ENCODE measurements at places on chromosomes 1 and 21.

GRCh38 chr1:224432672-224433040, 1.9 kb downstream of the WDR26 start:
- DNase-seq: no peak

GRCh38 chr1:7379441-7379971, 391.6 kb upstream of the VAMP3 start:
- DNase-seq: peak; percentile 84

GRCh38 chr1:229068270-229068987, 202.5 kb upstream of the RAB4A start:
- no peak for DNase-seq

DNA sequence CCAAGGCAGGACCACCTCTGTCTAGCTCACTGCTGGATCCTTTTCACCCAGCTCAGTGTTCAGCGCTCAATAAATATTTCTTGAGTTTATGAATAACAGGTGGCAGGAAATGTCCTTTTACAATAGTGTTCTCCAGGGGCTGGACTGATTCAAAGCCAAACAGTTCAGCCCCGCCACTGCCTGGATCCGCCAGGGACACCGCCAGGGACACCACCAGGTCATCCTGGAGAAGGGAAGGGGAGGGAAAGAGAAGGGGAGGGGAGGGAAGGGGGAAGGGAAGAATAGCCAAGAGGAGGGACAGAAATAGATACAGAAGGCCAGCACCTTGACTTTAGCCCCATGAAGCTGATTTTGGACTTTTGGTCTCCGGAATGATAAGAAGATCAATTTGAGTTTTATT, 255.6 kb downstream of the GRIK3 start:
- peak; percentile 67 for DNase-seq

- no peak for DNase-seq
These were observed 83.3 kb downstream of the OLFML3 start for GRCh38 chr1:114062477-114063099.

DNA sequence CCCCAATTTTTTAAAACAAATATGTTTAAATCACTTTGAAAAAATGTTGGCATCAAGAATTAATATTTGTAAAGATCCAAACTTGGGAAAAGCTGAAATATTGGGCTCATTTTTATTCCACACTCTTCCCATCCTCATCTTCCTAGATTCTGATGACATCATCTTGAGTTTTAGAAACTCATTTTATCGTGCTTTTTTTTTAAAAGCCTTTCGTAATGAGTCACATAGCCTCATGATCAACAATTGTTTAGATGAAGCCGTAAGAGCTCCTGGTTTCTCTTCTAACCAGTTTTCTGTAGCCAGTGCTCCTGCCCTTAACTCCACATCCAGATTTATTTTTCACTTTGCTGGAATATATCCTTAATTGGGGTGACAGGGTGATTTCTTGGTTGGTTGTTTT, 78.6 kb downstream of the POFUT2 start:
- DNase-seq: no peak

DNA sequence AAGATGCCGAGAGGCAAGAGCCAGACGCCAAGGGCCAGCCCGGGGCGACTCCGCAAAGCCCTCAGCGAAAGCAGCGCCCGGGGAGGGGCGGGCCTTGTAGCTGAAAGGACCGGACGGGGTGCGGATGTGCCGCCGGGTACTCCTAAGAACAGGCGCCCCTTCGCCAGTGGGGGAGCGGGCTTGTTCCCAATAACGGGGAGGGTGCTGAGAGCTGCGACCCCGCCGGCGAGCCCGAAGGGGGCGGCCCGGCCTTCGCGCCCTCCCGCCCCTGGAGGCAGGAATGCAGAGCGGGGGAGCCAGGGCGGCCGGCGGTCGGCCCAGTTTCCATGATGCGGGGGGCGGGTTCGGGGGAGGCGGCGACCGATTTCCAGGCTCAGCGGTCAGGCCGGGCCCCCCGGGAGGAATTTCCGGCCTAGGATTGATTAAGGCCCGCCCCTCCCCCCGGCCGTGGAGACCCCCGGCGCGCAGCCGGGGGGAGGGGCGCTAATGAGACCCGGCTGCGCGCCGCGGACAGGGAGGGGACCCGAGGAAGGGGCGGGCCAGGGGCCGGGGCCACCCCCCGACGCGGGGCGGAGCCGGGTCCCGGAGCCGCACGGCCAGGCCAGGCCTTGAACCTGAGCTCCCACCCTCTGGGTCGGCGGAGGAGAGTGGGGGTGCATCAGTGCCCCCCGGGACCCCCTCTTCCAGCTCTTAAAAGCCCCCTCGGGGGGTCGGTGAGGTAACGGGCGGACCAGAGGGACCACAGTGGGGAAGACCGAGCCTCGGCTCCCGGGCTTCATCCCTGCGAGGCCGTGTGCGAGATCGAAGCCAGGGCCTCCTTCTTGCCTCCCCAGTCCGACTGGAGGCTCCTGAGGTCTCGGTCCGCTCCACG, 898 bp upstream of the TMEM200B start:
- no peak for DNase-seq

DNA sequence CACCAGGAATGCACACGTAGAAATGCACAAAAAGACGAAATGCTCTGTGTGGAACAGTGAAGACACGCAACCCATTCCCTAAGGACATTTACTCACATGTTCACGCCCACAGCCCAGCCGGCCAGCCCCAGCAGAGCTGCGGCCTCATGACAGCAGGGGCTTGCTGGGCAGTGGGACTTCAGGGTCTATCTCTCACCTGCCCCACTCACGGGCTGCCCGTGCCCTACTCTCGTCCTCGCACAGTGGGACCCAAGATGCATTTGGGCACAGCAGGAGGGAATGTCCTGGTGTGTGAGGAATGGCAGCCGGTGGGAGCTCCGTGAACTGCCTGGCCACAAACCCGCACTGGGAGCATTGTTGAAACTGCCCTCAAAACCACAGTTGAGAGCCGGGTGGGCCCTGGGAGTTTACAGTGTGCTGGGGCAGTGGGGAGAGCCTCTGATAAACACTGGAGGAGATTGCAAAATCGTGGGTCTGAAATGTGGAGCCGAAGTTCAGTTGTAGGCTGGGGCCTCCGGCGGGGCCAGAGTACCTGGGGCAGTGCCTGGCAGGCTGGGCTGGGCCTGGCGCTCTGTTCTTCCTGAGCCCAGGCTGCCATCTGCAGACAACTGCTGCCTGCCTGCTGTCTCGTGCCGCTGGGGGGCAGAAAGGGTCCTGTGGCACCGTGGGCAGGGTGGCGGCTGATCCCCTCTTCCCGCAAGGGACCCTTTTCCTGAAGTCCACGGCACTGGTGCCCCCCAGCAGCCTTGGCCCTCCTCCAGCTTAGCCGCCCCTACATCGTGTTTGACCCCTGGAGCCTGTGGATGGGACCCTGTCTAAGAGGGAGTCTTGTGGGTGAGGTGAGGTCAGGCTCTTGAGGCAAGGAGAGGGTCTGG, 20.7 kb upstream of the POFUT2 start:
- DNase-seq: no peak

- DNase-seq: no peak
These were observed 4.4 kb downstream of the ECHDC2 start for GRCh38 chr1:52917156-52917555.

GRCh38 chr1:8516793-8517556, 199.1 kb downstream of the SLC45A1 start:
- DNase-seq: no peak

DNA sequence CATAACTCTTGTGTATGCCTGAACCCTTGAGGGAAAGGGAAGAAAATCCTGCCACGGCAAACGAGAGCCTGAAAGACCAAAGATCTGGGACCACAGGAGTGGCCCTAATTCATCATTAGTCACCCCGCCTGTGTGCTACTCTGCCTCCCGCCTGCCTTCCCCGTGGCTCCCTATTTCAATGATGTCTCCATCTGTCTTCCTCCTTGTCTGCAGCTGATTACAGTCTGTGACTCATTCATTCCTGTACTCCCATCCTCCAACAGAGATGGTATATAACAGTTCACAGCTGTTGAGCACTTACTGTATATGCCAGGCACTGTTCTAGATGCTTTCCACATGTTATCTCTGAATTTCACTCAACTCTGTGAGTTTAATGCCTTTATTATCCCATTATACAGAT, 96.6 kb downstream of the SEC16B start:
- no peak for DNase-seq

GRCh38 chr1:202129453-202130296, 7.0 kb downstream of the GPR37L1 start:
- peak; percentile 67 for DNase-seq

DNA sequence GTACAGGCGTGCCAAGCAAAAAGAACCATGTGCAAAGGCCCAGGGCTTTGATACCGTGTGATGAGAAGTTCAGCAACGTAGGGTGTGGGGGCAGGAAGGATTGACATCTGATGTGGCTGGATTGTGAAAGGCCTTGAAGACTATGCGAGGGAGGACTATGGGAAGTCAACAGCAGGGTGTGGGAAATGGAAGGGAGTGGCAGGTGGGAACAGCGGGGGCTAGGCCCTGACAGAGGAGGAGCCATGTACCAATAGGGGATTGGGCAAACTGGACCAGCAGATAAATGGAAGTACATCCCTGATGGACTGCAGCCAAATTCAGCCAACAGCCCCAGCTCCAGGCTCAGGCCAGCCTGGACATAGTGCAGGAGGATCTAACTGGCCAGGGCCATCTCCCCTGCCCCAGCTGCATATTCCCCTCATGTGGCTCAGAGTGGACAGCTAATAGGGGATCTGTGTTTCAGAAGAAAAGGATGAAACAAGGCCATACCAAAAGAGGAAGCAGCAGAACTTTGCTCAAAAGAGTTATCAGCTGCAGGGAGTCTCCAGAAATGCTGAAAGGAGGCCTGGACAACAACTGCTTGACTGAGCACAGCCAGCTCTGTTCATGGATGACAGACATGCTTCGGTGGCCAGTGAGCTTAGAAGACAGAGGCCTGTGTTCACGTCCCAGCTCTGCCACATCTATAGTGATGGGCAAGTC, 140.2 kb upstream of the SGIP1 start:
- no peak for DNase-seq

GRCh38 chr1:66240491-66241484, 293.2 kb upstream of the SGIP1 start:
- DNase-seq: no peak

- DNase-seq: peak; percentile 90
These were observed 101.8 kb downstream of the NFIA start for GRCh38 chr1:61184040-61184713.

DNA sequence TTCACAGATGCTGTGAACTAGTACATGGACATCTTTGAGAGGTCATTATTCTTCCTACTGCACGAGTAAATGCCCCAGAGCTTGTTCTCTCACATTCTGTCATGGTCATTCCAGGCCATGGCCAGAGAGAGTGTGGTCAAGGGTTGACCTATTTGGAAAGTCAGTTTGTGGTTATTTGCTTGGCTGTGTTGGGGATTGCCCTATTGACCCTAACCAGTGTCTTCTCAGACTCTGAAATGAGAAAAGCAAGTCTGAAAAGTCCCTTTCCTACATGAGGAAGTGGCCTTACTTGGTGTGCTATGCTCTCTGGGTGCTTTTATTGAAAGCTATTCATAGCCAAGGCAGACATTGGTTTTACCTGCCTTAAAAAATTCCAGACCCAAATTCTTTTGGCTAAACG, 26.6 kb downstream of the CLIC6 start:
- DNase-seq: no peak

DNA sequence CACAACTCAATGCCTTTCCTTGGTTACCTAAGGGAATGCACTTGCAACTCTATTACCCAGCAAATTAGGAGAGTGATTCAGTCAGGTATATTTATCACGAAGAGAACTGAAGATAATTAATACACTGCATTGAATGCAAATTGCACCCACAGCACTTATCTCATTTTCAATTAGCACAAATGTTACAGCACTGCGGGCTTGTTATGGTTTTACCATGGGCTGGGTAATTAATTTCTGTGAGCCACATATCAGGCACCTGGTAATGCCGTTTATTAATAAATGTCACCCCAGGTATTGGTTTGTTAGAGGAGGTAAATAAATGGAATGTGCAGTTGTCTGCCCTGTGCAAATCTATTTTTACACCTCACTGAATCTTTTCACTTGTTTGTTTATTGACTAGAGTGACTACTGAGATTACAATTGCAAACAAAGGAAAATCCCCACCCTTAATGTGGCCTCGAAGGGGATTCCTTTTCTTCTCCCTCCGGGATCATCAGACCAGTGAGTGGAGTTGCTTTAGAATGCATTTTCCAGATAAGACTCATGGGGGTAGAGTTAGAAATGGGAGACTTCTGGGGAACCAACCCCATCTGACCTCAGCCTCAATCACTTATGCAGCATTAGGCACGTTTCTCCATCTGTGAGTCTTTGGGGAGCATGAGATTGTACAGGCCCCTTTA, 269.3 kb downstream of the RPS6KC1 start:
- DNase-seq: no peak

- DNase-seq: no peak
These were observed 221.6 kb downstream of the BRINP2 start for GRCh38 chr1:177392336-177392735.

GRCh38 chr1:174191349-174191862, 32.1 kb downstream of the RABGAP1L start:
- DNase-seq: no peak

All from NCI-H1092 treated with DMSO at 0.1 percent for 48 hours (cell line).